ENCODE measurements at places on chromosomes 7 and 10.

DNA sequence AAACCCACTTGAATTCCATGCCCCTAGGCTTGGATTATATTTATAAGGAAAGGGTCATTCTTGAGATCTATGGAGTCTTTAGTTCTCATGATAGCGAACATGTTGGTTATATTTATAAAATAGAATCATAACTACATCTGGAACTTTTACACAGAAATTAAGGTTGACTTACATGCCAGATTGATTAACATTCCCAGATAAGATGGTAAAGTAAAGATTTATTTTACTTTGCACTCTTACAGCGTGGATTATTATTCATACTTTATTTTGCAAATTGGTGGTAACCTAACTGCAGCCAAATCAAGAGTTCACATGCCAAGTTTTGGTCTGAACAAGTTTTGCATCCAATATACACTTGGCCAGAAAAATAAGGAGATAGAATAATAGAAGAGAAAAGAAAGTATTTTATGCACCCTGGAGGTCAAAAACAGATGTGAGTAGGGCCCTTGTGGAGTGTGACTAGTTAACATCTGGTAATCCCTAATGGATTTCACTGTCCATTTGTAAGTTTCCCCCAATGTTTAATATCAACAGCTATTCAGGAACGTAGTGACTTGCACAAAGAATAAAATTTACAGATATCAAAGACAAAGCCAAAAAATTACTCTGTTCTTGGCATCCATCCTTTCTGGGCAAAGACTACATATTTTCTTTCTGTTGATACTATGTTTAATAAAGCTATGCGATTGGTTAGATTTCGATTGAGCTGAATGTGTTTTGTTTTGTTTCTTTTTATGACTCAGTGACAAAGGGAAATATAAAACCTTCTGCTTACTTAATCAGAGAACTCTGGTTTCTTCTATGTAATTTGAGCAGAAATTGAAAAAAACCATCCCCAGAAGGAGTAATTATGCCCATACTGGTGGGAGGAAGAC is 10.1 kb upstream of the TMEM26 start:
- no peak for DNase-seq

- no peak for DNase-seq
Measured at GRCh38 chr10:34195364-34196057, 619.6 kb downstream of the PARD3 start.

DNA sequence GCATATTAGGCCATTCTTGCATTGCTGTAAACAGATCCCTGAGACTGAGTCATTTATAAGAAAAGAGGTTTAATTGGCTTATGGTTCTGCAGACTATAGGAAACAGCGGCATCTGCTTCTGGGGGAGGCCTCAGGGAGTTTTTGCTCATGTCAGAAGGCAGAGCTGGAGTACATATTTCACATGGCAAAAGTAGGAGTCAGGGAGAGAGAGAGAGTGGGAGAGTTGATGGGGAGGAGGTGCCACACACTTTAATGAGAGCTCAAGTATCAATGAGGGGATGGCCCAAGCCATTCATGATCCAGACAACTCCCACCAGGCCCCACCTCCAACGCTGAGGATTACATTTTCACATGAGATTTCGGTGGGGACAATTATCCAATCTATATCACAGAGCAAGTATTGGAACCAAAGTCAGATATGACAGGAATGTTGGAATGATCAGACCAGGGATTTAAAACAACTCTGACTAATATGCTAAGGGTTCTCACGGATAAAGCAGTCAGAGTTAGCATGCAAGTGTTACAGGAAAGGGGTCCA is 795.3 kb upstream of the CELF2 start:
- DNase-seq = no peak

GRCh38 chr10:80344276-80344675 is 12.3 kb downstream of the DYDC1 start:
- DNase-seq = no peak

- peak; percentile 3 for DNase-seq
Measured at GRCh38 chr7:66921396-66921917, 432 bp downstream of the TMEM248 start.

GRCh38 chr7:6256677-6257535 is 15.5 kb downstream of the CYTH3 start:
- no peak for DNase-seq

GRCh38 chr10:103493916-103494877 is 692 bp downstream of the NEURL1 start:
- no peak for DNase-seq

DNA sequence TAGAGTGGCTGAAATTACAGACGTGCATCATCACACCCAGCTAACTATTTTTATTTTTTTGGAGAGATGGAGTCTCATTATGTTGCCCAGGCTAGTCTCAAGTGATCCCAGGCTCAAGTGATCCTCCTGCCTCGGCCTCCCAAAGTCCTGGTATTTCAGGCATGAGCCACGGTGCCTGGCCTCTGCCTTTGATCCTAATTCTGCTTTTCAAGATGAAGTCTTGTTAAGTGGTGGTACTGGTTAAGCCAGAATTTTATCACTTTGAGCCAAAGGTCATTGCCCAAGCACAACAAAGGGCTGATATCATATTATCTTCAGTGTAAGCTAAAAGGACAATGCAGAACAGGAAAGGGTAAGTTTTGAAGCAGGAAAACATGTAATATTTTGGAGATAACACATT is 64.2 kb downstream of the MYOF start:
- DNase-seq = no peak

DNA sequence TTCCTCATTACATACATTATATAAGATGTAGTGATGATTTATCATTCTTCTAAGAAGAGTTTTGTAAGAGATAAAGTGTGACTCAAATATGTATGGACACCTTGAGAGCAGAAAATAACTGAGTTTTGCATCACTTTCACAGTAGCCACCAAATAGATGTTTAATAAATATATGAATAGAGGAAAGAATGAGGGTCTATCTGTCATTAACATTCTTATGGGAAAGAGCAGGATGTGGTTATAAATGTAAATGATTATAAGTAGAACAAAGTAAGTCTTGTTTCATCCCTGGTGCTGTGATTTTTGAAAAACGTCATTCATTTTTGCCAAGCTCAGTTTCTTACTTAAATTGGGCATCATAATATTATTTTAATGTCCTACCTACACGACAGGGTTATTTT is 15.0 kb upstream of the CRPPA start:
- DNase-seq = no peak

DNA sequence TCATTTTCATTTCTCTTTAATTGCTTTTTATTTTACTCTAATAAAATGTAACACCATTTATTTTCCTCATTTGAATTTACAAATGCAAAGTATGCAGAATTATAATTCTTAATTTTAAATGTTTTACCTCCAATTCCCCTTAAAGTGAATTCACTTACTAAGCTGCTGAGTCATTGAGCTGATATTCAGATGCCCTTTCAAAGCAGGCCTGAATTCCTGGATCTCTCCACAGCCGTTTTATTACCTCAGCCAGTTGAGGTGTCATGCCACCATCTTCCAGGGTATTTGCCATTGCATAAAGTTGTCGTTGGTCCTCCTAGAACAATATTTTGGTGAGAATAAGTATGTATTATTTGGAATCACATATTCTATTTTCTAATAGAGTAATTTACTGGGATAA is 33.2 kb downstream of the GNAT3 start:
- no peak for DNase-seq

DNA sequence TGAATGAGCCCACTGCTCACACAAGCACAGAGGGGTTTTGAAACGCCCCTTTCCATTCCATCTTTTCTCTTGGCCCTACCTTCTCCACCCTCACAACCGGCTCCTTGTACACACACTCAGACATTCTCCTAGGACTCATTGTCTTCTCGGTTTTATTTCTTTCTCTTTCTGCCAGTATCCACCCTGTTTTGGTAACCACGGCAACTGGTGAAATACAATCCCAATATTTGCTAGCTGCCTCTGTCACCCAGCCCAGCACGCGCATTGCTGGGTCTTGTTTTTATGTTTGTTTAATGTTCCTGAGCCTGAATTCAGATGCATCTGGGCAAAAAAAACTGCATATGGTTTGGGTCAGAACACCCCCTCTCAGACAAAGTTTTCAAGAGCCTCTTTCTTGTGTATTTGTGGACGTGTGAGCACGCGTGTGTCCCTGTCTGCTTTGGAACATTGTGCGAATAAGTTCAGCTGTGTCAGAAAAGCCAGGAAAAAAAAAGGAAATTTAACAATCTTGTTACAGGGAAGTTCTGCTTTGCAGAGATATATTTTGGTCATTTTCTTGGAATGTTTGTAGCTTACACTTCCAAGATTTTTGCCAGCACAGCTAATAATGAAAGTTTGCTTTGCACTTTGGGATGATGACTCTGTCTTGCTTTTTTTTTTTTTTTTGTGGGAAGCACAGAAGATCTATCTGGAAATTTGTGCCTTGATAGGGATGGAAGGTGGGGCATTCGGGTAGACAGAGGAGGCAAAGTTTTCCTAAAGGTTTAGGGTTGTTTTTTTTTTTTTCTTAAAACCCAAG is 225.9 kb downstream of the TRIL start:
- no peak for DNase-seq

DNA sequence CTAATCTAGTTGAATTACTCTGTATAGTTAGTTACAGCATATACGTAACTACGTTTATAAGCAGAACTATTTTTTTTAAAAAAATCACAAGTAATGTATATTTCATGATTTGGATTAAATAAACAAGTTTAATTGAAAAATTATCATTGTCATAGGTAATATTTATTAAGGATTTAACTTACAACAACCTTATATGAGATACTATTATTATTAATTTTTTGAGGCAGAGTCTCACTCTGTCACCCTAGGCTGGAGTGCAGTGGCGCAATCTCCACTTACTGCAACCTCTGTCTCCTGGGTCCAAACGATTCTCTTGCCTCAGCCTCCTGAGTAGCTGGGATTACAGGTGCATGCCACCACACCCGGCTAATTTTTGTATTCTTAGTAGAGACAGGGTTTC is 4.1 kb upstream of the CUL1 start:
- no peak for DNase-seq

DNA sequence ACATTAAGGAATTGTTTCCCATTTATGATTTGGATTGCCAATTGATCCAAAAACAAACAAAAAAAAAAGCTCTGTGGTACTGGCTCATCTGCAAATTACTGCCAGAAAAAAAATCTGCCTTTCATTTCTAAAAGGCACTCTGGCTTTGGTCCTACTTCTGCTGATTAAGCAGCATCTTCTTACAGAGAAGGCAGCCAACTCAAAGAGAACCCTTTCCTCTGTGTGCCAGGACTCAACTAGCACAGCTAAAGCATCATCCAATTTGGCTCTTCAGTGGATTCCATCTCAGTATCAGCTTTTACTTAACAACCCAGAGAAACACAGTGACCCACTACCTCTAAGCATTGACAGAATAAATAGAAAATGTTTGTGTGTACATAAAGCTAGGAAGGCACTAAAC is 80.6 kb downstream of the GSAP start:
- DNase-seq = no peak

DNA sequence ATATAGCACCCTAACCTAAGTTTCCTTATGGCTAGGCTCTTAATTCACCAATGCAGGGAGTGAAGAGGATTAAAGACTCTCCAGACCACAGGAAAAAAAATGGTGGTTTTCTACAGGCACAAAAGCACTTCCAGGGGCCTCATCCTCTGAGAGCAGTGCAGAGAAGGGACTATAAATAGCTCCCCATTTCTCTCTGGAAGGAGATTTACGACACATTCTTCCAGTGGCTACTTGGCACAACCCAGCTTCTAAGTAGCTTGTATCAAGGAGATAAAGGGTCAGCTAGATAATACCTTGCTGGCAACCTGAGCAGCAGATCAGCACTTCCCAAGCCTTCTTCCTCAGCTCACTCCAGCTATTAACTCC is 73.5 kb downstream of the CRPPA start:
- DNase-seq = no peak

DNA sequence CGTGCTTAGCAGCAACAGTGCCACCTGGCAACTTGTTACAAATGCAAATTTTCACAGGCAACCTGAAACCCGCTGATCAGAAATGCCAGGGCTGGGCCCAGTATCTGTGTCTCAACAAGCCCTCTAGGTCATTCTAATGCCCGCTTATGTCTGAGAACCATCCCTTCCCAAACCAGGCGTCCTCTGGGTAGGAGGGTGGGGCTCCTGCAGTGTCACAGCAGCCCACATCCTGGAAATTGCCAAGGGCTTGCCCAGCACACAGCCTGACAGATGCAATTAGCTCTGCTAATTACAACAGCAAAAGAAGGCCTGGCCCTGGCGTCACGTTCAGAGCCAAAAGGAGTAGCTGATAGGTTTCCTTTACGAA is 15.9 kb downstream of the ITPRIP start:
- no peak for DNase-seq

- DNase-seq = no peak
Measured at GRCh38 chr10:1110674-1111119, 54.5 kb downstream of the WDR37 start.

- no peak for DNase-seq
Measured at GRCh38 chr10:79393924-79394610, 46.8 kb downstream of the PPIF start.

DNA sequence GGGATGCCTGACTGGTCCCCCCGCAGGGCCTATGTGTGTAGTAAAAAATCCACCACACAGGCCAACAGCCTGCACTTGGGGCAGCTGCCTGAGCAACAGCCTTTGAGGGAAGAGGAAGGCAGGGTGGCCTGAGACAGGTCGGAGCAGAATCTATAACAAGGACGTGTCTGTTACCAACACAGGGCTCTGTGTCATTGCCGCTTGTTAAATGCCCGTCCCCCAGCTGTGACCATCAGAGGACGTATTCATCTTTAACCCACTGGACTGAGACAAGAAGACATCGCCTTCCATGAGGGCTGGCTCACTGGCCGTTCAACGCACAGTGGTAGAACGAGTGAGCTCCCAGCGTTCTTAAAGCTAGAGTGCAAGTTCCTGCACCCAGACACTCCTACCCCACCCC is 7.8 kb downstream of the PDIA4 start:
- DNase-seq = no peak

DNA sequence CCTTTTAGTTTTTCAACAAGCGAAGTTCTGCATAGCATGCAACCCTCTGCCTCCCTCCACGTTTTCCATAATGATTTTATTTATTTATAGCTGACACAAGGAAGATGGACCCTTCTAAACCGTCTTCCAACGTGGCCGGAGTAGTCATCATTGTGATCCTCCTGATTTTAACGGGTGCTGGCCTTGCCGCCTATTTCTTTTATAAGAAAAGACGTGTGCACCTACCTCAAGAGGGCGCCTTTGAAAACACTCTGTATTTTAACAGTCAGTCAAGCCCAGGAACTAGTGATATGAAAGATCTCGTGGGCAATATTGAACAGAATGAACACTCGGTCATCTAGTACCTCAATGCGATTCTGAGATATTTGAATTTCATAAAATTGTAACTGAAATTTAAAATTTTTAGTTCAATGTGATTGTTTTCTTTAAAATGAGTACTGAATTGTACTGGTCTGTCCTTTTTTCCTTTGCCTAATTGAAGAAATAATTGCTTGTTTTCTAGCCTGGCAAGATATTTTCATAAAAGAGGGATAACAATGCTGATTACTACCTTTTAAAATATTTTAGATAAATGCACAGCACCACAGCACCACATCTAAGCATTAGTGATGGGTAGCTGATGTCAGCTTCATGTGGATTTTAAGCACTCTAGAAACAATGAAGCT is 41.5 kb upstream of the SLC39A12 start:
- no peak for DNase-seq
